HL-60 (cell line): ENCODE measurements at places on chromosomes 1 and 21.

- no peak for DNase-seq
These were observed 56.4 kb upstream of the ADORA3 start for GRCh38 chr1:111559736-111560279.

GRCh38 chr1:35369922-35370671 is 101.6 kb downstream of the ZMYM4 start:
- peak; percentile 6 for DNase-seq

DNA sequence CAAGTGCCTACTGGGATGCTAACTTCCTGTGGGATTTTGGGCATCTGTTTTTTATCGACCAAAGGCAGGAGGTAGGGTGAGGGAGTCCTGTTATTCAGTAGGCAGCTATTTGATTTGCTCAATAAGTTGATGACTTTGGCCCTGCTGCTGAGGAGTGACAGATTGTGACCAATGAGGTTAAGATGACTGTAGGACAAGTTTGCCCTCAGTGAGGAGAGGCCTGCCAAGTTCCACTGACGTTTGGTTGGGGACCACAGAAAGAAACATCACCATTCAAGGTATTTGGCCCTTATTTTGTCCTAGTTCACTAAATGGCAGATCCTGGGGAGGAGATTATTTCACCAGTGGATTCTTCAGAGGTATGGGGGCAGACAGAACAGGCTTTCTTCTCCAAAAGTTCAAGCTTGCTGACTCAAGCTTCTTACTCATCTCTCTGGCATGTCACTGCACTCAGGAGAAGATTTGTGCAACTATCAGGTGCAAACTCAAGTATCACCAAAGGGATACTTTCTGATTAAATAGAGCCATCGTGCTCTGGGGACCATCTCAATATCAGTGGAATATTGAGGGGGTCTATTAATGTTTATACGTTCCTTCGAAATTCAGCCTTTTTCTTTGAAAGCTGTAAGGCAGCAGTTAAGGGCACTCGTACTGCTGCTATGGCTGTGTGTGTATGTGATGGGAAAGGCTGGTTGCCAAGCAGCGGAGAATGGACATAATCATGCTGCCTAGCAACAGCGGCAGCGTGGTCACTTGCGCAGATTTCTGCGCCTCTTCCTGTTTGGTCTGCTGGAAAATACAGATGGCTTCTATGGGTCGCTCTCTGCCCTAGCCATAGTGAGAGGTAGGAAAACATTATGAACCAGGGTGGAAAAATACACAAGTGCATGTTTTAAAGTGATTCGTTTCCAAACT is 78.7 kb downstream of the PBX1 start:
- no peak for DNase-seq

DNA sequence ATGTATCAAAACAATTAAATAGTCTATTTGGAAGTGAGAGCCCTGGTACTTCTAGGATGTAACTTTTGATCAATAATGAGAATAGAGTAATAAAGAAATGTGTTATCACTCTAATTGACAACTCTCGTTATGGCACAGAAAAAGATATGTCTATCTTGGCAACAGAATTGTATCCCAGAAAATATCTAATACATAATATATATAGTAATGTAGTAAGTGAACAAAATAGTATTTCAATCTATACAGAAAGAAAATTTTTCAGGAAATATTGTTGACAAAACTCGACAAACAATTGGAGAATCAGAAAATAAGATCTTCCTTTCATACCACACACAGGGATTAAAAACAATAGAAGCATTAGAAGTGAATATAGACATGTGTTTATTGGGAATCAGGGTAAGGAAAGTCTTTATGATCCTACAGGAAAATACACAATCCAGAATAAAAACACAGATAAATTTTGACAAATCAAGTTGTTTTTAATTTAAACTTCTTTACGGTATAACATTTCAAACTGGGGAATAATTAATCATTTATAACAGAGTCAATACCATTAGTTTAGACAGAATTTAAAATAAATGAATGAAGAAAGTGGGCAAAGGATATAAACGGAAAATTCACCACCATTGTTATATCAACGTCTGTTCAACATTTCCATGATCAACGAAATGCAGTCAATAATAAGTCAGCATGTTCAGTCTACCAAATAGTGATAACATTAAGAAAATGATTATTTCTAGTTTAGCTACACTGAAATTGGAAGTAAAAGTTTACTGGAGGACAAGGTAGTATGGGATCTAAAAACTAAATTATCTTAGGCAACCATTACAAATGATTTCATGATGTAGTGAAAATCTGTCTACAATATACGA is 1526.5 kb upstream of the TPTE start:
- no peak for DNase-seq

GRCh38 chr1:243267914-243268653 is 12.2 kb downstream of the SDCCAG8 start:
- no peak for DNase-seq

DNA sequence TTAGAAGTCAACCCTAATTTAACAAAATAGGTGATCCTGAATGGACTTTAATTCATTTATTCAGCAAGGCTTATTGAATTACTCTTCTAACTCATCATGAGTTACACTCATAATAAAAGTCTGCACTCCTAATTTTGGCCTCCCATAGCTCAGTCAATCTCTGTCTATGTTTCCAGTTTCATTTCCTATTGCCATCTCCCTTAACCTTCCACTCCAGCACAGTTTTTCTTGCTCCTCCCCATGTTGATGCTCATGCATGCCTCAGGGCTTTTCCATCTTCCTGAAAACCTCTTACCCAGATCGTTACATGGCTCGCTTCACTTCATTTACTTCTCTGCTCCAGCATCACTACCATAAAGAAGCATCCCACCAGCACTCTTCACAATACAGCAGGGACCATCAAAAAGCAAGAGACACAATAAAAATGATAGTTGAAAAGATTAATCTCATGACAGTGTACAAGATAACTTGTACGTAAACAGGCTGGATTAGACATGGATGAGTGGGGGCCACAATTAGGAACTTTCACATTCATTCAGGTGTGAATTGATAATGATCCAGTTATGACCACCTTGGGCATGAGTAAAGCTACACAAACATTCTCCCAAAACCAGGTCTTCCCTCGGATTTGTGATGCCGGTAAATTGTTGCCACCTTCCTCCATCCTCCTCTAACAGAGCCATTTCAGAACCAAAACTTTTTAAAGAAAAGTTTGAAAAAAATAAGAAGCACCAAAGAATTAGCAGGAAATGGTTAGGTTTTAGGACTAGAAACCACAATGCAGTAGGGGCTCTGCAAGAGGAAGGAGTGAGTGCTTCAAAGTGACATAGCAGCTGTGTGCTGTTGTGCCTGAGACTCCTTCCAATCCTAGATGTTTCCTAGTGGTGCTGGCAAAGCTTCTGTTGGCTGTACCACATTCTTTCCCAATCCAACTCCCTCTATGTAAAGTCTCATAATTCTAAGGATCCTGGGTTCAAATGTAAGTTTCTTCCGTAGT is 89.8 kb downstream of the OLFML2B start:
- DNase-seq, result peak; percentile 33
